ENCODE measurements at places on chromosomes 5 and 9. TPM values are rescaled to one million over a fixed set of nuclear protein-coding genes. Genes with fewer than 3 reads are reported as not detected.
A peak's percentile ranks its signal among the peaks of the same experiment; 100 is the strongest.

- DNase-seq, result no peak
These were observed 794.0 kb downstream of the EFNA5 start for GRCh38 chr5:106876665-106877194.

DNA sequence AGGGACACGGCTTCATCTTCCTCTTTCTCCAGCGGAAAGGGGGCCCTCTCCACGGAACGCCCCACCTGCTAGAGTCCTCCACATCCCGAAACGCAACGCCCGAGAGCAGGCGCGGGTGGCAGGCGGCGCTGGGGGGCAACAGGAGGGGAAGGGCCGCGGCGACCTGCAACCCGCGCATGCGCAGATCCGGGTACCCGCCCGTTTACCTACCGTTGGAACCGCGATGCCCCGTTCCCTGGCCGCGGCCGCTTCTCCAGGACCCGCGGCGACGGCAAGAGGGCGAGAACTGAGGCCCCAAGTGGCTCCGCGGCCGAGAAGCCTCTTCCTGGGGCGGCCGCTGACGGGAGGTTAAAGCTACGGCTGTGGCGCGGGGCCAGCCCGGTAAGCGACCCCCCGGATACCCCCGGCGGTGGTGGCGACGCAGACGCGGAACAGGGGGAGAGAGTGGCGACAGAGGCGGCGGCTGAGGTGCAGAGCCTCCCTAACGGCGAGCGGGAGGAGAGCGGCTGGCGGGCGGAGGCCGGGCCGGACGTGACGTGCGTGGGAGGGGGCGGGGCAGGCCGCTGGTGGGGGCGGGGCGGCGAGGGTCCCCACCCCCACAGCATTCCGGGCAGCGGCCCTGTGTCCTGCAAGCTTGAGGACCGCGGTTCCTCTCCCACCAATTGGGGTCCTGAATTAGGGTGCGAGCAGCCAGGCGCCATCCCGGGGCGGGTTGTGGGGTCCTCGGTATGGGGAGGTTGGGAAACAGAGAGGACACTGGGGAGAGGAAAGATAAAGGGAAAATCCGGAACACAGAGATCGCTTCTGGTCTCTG, at the start of gene FAM13B:
FAM13B (minus strand) TSS at position 508 of the 814 bp plus-strand sequence. CDS start 13,968 bp downstream, outside the sequence.
- peak; percentile 81 for DNase-seq

Gene FYB1
- total RNA-seq, result 4.4 TPM

Gene PCDHGA12
- 1.0 TPM for total RNA-seq

DNA sequence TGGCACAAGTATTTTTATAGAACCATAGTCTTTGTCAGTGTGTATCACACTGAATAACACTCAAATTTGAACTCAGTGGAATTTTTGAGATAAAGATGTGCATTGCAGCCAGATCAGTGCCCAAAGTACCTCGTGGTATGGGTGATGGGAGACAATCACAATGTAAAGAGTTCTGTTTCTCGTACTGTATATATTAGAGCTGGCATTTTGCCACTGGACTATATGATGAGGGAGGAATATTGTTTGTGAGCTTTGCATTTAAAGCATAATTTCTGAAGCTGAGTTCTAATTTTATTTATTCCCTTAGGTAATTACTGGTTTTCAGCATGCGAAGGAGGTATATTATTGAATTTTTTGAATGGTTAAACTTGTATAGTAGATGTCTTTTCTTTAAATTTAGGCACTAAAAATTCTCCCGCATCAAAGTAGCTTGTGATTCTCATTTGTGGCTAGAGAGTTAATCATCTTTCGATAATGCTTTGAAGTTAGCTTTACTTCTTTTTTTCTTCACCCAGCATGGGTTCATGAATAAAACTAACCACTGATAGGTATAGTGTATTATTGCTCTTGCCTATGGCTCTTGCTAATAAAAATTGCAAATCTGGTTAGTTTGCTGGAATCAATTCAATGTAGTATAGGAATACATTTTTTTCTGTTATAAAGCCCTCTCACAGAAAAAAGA, 43.1 kb downstream of the PAM start:
- no peak for DNase-seq

GRCh38 chr5:159040181-159040580, 59.5 kb downstream of the EBF1 start:
- no peak for DNase-seq

DNA sequence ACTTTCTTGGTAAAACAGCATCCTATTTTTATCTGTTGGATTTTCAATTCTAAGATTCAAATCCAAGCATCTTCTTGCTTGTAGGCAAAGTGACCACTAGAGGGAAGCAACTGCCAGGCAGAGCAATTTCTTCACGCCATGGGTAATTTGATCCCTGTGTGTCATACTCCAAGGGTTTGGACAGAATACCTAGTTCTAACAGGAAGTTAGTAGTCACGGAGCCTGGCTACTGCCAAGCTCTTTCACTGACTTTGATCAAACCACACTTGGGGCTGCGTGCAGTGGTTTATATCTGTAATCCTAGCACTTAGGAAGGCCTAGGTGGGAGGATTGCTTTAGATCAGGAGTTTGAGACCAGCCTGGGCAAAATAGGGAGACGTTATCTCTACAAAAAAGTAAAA, 473.6 kb upstream of the TNC start:
- peak; percentile 50 for DNase-seq

- DNase-seq, result no peak
These were observed 40.3 kb downstream of the NEK6 start for GRCh38 chr9:124297915-124298645.

Gene ZNG1A
- 9.8 TPM for total RNA-seq

Gene C1QTNF2
- total RNA-seq, result not detected
